ENCODE measurements at places on chromosomes 7 and 10. TPM values are rescaled to one million over a fixed set of nuclear protein-coding genes. Genes with fewer than 3 reads are reported as not detected.

Gene TMEM236
- 0.65 TPM for total RNA-seq

Gene GDF10
- total RNA-seq = 0.19 TPM

Gene TAF6
- 88.1 TPM for total RNA-seq

Gene CLDN3
- not detected for total RNA-seq

Gene ITIH5
- not detected for total RNA-seq

Gene CHRM2
- not detected for total RNA-seq

Gene CCDC172
- not detected for total RNA-seq

Gene GIMAP6
- 35.1 TPM for total RNA-seq

Gene APBB1IP
- 49.7 TPM for total RNA-seq

Gene ELAPOR2
- 16.8 TPM for total RNA-seq

Gene POR
- 31.6 TPM for total RNA-seq

Gene RNLS
- total RNA-seq = 6.2 TPM

Gene MEST
- total RNA-seq = 3.5 TPM

Gene GRID2IP
- total RNA-seq = 0.28 TPM

Gene SDK1
- total RNA-seq = 6.1 TPM

Gene GTF2IRD1
- total RNA-seq = 4.6 TPM

Gene CXCL12
- total RNA-seq = not detected

Gene MARVELD1
- 1.9 TPM for total RNA-seq

Gene BLNK
- total RNA-seq = 0.69 TPM

Gene LIPK
- total RNA-seq = not detected

Gene NKX6-2
- not detected for total RNA-seq

Gene GNAI1
- 4.4 TPM for total RNA-seq

Gene EVX1
- total RNA-seq = not detected

Gene CLRN3
- total RNA-seq = not detected

Gene SYT15
- not detected for total RNA-seq

Gene ECHDC3
- 4.3 TPM for total RNA-seq

Gene ADAP1
- 29.4 TPM for total RNA-seq

Measured in activated T-cell treated with anti-CD3 and anti-CD28 coated beads, Interleukin-2, amount 50 U/mL, for 72 hours (primary cell).